ENCODE measurements at places on chromosomes 6 and 20.

- no peak for DNase-seq
Observed at GRCh38 chr6:9140951-9141460, 705.7 kb upstream of the SLC35B3 start.

DNA sequence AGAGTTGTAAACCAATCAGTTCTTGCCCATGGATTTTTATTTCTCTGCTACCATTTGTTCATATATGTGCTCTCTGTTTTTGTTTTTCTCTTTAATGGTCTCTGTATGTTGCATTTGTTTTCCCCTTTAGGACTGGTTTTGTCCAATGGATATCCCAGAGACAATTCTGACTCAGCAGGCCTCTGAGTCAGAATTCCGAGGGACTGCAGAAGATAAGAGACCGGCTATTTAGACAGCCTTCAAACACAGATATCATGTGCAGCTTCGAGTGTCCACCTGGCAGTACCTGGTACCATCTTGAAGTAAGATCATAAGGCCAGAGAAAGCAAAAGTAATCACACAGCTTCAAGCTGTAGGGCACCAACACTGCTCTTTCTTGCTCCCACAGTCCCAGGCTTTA lies 125.5 kb downstream of the ELOVL4 start:
- DNase-seq: no peak

DNA sequence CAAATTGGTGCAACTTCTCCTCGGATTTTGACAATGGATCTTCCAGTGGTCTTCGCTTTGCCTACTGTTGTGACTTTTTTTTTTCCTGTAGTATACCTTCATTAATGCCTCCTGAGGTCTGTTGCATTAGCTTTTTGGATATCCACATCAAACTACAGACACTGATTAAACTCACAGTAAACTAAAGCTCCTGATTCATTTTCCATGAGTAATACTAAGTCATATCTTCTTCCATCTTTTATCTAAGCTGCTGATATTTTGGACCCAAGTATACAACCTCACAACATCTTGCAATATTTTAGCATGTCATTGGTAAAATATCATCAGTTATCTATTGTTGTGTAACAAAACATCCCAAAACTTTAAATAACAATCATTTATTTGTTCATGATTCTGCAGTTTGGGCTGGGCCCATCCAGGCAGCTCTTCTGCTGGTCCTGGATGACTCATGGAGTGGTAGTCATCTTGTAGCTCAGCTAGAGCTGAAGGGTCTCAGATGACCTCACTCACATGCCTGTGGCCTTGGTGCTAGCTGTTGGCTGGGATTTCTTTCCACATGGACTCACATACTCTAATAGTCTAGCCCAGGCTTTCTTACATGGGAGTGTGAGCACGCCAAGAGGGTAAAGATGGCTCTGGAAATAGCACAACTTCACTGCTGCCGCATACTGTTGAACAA lies 78.3 kb upstream of the SRSF6 start:
- DNase-seq: no peak

DNA sequence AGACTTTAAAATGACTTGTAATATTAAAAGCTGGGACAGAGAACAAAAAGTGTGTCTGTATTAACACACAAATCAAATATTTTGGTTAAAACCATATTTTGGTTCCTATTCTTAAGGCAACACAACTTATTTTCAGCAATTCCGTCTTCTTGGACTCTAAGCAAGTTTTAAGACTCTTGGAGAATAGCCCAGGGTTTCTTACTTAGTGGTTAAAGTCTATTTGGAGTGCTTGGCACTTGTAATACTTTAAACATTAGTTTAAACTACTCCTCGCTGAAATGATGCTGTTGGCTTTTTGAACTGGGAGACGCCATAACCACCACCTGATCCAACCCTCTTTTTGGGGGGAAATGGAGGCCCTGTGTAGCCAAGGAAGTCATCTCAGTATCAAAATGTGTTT lies 109.7 kb upstream of the GMDS start:
- no peak for DNase-seq

DNA sequence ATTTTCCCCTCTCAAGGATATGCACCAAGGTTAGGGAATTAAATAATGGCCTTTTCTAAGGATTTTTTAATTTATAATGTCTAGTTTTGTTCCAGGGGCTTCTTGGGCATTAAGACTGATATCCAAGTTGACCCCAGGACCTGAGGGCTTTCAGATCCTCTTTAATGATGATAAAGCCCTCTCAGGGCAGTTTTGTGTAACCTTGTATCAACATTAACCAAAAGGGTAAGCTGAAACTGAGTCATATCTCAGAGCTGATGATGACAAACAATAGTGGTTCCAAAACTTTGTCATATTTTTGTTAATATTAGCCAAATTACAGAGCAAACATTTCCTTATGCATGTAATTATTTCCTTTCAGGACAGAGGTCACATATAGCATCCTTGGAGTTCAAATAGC lies 309.4 kb upstream of the MAN1A1 start:
- DNase-seq: no peak

GRCh38 chr6:167153521-167153959 lies 4.2 kb downstream of the GPR31 start:
- no peak for DNase-seq

- DNase-seq: no peak
Observed at GRCh38 chr6:158413814-158414565, 101.7 kb downstream of the TULP4 start.

GRCh38 chr6:132763269-132763668 lies 5.6 kb upstream of the VNN2 start:
- DNase-seq: peak; percentile 12

DNA sequence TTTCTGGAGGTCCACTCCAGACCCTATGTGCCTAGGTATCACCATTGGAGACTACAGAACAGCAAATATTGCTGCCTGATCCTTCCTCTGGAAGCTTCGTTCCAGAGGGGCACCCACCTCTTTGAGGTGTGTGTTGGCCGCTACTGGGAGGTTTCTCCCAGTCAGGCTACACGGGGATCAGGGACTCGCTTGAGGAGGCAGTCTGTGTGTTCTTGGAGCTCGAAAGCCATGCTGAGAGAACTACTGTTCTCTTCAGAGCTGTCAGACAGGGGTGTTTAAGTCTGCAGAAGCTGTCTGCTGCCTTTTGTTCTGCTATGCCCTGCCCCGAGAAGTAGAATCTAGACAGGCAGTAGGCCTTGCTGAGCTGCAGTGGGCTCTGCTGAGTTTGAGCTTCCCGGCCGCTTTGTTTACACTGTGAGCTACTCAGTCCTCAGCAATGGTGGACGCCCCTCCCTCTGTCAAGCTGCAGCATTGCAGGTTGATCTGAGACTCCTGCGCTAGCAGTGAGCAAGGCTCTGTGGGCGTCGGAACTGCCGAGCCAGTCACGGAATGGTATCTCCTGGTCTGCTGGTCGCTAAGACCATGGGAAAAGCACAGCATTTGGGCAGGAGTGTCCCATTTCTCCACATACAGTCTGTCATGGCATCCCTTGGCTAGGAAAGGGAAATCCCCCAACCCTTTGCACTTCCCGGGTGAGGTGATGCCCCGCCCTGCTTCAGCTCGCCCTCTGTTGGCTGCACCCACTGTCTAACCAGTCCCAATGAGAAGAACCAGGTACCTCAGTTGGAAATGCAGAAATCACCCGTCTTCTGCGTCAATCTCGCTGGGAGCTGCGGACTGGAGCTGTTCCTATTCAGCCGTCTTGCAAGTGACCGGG lies 32.5 kb upstream of the ASCC3 start:
- DNase-seq: no peak

DNA sequence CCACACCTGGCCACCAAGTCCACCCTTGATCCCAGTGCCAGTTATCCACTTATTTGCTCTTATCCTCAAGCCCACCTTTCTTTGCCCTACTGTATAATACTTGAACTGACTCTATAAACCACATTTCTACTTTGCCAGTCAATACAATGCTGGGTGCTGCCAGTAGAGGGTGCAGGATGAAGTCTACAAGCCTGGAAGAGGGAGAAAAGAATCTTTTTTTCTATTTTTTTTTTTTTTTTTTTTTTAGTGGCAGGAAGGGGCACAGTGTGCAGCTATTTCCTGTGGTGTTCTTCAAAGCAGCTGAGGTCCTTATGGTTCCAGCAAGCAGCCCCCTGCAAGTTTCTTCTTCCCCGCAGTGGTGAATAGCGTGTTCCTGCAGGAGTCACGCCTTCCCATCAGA lies 22.2 kb upstream of the GABRR1 start:
- no peak for DNase-seq

GRCh38 chr6:45922728-45923351 lies 92.8 kb downstream of the CLIC5 start:
- DNase-seq: peak; percentile 28

DNA sequence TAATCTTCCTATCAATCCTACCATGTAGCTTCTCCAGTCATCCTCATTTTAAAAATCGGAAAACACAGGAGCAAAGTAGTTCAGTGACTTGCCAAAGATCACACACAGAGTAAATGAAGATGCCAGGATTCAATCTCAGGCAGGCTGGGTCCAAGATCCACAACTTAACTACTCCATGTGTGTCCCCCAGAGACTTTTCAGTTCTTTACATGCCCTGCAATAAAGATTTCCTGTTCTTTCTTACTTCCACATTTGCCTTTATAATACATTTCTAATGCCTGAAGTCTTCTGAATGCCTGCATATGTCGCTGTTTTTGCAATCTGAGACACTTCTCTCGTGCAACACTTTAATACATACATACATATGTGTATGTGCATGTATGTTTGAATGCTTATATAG lies 121.7 kb upstream of the MARCKS start:
- DNase-seq: no peak

DNA sequence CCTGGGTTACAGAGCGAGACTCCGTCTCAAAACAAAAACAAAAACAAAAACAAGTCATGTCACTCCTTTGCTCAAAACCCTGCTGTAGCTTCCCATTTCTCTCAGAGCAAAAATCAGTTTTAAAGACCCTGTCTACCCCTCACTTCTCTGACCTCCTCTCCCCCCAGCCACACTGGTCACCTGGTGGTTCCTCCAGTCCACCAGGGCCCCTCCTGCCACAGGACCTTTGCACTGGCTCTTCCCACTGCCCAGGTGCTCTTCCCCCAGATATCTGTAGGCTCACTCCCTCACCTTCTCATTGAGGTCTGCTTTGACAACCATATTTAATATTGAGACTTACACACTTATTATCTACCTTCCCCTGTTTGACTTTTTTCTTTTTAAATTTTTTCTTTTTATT lies 4.9 kb upstream of the TEAD3 start:
- no peak for DNase-seq
